ENCODE measurements at places on chromosomes 4 and X.
A peak's percentile ranks its signal among the peaks of the same experiment; 100 is the strongest.

GRCh38 chr4:152310257-152310656, 225.6 kb downstream of the FBXW7 start:
- DNase-seq: no peak

DNA sequence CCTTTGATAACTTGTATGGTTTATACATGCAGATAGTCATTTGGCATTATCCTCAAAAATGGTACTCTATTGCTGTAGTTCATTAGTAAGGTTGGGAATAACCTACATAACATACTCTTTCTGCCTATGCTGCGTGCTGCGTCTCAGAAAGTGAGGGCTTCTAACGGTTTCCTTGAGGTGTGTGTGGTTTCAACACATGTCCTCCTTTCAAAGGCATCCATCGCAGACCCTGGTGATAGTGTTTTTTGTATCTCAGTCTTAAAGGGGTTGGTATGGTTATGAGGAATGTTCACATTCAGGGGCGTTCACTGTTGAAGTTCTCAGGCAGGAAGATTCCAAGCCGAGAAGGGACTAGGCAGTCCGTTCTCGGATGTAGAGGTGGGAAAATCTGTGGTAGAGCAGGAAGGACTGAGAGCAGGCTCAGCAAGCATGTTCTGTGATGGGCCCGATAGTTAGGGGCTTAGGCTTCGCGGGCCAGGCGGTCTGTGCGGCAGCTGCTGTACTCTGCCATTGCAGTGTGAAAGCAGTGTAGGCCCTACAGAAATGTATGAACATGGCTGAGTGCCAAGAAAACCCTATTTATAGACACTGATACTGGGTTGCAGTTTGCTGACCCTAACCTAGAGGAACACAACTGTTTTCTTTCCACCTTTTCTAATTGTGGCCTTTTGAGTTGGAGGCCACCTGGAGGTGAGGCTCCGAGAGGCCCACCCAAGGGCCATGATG, 123.2 kb downstream of the GPR143 start:
- DNase-seq: no peak

- DNase-seq: no peak
Observed at GRCh38 chr4:7136351-7136750, 56.0 kb upstream of the SORCS2 start.

DNA sequence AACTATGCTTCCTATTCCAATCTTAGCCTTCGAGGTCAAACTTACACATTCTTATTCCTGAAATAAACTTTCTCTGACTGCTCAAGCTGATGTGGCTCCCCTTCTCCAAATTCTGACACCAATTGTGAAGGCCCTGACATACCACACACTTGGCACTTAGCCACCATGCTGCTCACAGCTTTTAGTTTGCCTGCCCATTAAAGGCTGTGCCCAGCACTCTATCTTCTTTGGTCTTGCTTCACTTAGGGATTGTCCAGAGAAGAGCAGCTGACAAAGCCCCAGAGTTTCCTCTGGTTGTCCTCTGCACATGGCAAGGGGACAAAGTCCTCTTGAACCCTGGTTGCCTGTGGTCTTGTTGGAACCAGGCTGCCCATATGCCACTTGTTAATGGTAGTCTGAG, 126.1 kb downstream of the ARHGEF9 start:
- no peak for DNase-seq

GRCh38 chr4:127888559-127888958, 7.9 kb downstream of the PLK4 start:
- DNase-seq: no peak

DNA sequence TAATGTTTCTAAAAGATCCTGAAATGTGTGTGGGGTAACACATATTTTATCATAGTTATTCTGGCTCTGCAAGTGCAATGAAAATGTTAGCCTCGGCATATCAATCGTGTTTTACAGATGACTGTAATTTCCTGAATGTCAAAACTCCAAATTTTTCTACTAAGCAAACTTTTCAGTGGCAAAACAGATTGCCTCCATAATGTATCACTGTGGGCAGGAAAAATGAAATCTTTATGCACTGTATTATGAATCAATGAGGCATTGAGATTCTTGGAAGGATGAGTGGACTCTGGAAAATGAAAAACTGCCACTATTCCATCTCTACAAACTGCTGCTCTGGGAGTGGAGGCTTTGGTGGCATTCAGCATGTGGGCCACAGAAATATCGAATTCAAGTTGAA, 160.1 kb upstream of the MBNL3 start:
- DNase-seq: peak; percentile 30

DNA sequence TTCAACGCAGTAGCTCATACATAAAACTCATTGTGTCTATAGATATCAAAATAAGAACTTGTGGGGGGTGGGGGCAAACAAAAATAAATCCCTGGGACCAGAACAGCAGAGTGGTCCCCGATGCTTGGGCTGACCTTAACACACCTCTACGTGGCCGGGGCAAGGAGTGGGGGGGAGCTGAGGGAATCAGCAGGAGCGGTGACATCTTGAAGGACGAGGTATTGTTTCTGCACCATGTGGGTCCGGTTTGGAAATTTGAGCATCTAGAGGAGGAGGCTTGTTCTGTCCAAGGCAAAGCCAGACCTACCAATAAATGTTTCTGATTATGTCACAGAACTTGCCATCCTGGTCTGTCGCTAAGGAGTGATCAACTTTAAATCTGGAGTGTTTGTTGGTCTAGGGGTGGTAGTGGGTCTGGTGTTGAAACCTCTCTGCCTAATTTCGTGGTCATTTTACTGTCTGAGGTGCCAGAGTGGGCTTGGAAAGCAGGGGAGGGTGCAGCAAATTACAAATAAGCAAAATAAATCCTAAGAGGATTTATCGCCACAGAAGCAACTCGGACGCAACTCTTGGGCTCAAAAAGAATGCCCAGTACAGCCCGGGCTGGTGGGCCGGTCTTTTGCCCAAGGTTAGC, 774 bp upstream of the RAPGEF2 start:
- DNase-seq: no peak

DNA sequence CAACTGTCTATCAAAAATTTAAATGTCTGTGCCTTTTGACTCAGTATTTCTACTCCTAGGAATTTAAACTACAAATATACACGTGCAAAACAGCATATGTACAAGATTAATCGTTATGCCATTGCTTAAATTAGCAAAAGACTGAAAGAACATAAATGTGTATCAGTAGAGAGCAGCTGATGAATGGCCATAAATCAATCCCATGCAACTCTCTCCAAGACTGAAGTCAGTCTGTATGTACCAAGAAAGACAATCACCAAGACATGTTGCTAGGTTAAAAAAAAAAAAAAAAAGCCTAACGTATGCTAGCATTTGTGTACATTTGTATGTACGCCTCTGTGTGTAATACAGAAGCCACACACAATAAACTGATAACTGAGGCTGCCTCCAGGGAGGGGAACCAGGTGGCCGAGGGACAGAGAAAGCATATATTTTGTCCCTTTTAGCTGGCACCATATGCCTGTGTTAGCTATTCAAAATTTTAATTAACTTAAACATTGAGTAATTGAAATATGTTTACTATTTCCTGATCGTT, 130.7 kb downstream of the SH3KBP1 start:
- DNase-seq: no peak

GRCh38 chrX:102835504-102836146, 101.4 kb upstream of the RAB40AL start:
- DNase-seq: peak; percentile 4

- peak; percentile 16 for DNase-seq
Observed at GRCh38 chr4:24511371-24512063, 72.8 kb downstream of the DHX15 start.

- DNase-seq: no peak
Observed at GRCh38 chrX:47293106-47293505, 60.3 kb downstream of the USP11 start.

GRCh38 chr4:87962398-87963146, 12.9 kb upstream of the SPP1 start:
- no peak for DNase-seq

GRCh38 chrX:24902806-24903205, 113.0 kb downstream of the ARX start:
- peak; percentile 23 for DNase-seq

- no peak for DNase-seq
Observed at GRCh38 chr4:106615410-106615945, 246.9 kb upstream of the GIMD1 start.

GRCh38 chrX:11040405-11040804, 70.7 kb upstream of the HCCS start:
- no peak for DNase-seq

DNA sequence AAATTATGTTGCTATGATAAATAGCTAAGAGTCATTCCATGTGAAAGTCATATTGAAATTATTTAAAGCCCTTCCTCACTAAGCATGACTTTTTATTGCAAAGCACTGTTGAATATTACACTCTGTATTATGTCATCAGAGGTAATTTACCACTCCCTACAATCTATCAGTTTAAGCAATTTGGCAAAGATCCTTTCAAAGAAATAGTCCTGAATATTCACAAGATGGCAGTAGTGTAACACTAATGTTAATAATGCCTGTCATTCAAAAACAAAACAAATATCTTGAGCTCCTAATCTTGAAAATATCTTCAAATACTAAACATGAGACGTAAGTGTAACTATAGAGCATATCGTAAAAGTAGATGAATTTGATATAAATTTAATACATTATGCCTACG, 208.6 kb upstream of the TECRL start:
- no peak for DNase-seq

- peak; percentile 3 for DNase-seq
Observed at GRCh38 chr4:83062739-83063138, 27.8 kb downstream of the COPS4 start.

GRCh38 chrX:110568441-110568840, 209.8 kb downstream of the RTL9 start:
- no peak for DNase-seq

DNA sequence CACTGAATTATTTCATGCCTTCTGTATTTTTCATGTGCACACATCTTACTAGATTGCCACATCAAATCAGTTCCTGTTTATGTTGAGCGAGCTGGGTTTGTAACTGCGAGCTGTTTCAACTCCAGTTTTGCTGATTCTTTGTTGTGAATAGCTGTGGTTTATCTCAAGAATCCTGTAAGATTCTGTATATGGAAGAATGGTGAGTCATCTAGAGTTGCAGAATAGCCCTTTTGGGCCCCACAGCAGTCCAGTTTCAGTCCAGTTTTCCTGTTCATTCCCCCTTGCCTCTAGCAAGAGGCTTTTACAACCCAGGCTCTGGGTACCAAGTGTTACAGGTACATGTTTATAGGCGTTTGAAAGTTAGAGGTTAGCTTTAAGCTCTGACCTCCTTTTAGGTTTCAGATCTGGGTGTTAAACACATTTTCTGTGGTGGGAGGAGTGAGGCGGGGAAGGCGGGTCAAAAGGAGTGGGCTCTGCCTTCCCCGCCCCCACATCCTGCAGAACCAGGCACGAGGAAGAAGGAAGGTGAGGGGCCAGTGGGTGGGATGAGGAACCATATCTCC, 32.7 kb downstream of the TBC1D14 start:
- peak; percentile 92 for DNase-seq

GRCh38 chrX:12352922-12353321, 214.6 kb downstream of the FRMPD4 start:
- no peak for DNase-seq

DNA sequence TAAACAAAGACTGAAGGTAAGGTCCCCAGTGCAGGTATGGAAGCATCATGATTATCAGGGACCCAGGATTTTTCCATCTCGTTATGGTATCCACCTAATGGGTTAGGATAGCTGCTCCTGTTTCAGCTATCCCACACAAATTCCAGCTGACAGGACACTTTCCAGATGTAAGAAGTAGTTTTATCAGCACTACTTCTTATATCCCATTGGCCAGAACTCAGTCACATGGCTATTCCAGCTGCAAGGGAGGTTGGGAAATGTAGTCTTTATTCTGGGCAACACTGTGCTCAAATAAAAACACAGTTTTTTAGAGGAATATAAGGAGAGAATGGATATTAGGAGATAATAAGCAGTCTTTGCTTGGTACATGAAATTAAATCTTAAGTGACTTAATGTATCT, 96.7 kb downstream of the SRPX start:
- DNase-seq: no peak

GRCh38 chrX:136767104-136767941, 13.4 kb downstream of the ARHGEF6 start:
- DNase-seq: peak; percentile 68

- no peak for DNase-seq
Observed at GRCh38 chr4:108181704-108182103, 13.0 kb upstream of the LEF1 start.

GRCh38 chrX:16528620-16529019, 121.3 kb upstream of the S100G start:
- DNase-seq: no peak

- no peak for DNase-seq
Observed at GRCh38 chr4:74353858-74354257, 11.1 kb upstream of the EREG start.

DNA sequence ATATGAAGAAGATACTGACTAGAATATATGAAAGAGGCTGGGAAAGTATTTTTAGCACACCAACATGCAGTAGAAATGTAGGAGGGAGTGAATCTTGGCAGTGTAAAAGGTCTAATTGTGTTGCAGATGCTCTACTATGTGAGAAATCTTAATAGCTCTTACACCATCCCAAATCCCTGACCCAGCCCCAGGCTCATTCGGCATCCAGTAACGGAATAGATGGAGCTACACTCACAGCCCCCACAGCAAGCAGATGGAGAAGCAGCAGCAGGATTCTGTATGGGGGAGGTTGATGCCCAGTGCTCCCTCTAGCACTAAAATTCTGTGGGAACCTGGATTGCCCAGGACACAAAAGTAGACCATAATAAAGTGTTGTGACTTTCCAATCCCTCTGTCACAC, 153.2 kb upstream of the PRDX4 start:
- no peak for DNase-seq

DNA sequence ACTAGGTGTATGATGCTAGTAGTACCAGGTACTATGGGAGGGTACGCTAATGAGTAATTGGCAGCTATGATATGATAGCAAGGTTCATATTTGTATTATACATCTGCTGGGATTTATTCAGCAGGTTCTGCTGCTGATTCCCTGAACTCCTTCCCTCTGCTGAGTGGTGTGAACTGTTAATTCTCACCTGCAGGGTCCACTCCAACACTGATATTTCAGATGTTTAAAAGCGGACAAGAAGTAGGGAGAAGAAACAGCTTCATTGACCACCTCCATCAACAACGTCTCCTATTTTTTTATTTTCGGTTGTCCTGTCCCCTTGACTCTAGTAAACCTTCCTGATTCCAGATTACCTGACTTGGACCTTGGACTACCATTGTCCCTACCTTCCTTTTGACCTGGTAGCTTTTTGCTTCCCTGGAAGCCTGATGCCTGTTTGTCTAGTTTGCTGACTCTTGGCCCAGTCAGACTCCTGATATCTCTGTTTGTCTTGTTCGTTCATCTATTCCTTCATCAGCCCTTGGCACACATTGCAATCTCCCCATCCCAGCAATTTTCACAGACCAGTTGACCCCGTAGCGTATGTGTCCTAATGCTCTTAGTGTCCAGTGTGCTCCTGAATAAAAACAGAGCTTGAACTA, 34.0 kb upstream of the RNF128 start:
- no peak for DNase-seq
